Inflammatory macrophage treated with lipopolysaccharide for 1 hour (primary cell): ENCODE measurements at places on chromosomes 6 and 20.
A peak's percentile ranks its signal among the peaks of the same experiment; 100 is the strongest.

- no peak for DNase-seq
Observed at GRCh38 chr6:165837948-165838745, 175.1 kb upstream of the PDE10A start.

GRCh38 chr20:57748601-57749130 is 38.9 kb upstream of the PMEPA1 start:
- DNase-seq = peak; percentile 85

DNA sequence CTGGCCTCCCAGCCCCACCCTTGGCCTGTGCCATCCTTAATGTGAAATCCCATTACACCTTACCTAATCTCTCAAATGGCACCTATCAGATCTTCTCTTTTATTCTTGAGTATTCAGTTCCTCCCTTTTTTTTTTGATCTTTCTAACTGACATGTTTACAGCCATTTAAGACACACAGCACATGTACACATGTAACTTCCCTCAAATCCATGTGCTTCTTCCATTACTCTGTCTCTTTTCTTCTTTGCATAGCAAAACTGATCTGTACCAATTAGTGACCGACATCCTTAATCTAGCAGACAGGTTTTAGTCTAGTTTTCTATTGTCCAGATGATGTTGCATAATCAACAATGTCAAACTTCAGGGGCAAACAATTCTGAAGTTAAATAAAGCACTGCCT is 413.8 kb upstream of the FLRT3 start:
- no peak for DNase-seq

DNA sequence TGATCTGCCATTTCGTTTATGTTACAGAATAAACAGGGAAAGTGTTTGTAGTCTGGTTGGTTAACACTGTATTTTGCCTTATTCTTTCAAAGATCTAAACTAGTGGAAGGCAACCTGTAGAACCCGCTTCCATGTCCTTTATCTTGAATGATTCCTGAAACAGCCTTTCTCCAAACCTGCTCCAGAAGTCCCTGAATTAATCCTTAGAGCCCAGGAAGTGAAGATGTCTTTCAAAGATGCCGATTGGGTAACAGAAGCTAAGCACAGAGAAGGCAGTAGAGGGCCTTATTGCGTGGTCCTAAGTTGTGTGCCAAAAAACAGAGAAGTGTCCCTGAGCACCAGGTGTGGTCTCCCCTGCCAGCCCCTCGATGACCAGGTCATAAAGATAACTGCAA is 19.2 kb upstream of the ZSCAN16 start:
- DNase-seq = no peak

DNA sequence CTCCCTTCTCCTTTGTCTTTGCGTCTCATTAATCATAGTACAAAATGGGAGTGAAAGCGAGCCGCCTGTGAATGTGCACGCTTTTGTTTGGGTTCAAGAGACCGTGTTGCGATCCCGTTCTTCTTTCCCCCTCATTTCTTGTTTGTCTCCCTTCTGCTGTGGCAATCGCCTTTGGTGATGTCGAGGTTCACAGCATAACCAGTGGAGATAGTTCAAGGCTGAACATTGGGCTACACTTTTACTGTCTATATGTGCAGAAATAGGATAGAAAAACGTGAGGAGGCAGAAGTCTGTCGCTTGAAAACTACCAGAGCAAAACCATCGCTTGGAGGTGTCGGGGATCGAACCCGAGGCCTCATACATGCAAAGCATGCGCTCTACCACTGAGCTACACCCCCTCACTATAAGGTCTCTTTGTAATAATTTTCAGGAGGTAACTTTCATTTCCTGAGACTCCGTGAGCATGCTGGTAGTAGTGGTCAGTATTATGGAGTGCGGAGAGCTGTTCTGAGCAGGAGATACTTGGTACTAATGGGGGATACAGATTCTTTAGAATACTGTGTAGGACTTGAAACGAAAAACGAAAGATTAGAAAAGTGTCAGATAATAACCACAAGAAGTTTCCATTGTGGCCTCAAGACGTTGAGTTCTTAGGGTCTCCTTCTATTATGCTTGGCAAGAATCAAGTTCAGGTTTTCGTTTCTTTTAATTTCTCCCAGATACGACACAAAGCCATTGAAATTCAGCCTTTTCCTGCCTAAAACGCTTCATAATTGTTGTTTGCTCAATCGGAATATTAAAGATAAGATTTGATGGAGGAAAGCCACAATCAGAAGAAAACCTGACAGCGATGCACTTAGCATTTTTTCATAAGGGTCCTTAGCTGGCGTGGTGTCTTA is 106.6 kb downstream of the TRIM27 start:
- DNase-seq = no peak

- DNase-seq = no peak
Observed at GRCh38 chr6:30913721-30914075, 340 bp upstream of the VARS2 start.

DNA sequence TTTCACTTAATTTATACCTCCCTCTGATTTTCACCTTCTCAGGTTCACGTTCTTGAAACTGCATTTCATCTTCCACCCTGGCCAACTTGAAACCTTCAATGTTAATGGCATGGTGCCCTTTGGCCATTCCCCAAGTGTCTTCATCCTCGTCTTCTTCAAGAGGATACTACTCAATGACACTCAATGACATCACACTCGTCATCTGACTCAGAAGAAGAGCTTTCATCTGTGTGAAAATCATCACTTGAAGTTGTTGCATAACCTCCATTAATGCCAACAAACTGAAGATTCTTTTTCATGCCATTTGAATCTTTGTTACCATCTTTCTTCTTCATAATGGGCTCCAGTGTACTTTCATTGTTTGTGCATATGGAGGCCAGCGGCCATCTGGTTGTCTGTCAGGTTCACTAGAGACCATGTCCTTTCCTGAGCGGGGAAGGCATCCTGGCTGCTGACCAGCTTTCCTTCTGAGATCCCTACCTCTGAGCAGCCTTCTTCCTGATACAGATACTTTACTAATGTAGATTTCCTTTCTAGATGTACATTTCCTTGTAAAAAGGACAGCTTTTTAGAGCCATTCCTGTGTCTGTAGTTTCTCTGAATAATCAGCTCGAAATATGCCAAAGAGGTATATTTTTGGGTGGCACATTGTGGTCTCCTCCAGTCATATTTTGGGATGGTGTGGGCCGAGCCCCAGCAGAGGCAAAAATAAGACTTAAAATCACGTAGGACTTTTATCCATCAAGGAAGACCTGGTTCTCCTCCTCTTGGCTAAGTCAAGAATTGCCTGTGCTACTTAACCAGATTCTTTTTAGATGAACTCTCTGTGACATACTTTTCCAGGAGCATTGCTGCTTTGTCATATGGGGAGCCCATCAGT is 21.3 kb downstream of the TRMT6 start:
- no peak for DNase-seq

GRCh38 chr6:148440877-148441453 is 98.3 kb downstream of the SASH1 start:
- no peak for DNase-seq

DNA sequence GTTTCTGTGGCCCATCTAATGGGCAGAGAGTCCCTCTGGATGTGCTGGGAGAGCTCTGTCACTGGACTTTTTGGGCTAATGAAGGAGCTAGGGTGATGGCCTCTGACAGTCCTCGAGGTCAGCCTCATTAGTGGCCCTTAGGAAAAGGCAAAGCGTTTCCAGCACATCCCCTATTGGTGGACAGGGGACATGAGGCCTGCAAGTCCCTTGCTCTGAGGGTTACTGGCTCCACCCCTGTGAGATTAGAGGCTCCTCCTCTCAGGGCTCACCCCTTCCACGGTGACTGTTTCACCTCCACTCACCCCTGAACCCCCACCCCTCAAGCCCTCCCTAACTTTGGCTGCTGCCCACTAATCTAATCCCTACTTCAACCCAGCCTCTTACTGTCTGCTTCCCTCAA is 12.8 kb upstream of the FANCE start:
- DNase-seq = no peak

GRCh38 chr6:166488076-166488685 is 98.3 kb downstream of the RAMACL start:
- peak; percentile 77 for DNase-seq

- DNase-seq = no peak
Observed at GRCh38 chr6:133057352-133057751, 183.8 kb upstream of the EYA4 start.

DNA sequence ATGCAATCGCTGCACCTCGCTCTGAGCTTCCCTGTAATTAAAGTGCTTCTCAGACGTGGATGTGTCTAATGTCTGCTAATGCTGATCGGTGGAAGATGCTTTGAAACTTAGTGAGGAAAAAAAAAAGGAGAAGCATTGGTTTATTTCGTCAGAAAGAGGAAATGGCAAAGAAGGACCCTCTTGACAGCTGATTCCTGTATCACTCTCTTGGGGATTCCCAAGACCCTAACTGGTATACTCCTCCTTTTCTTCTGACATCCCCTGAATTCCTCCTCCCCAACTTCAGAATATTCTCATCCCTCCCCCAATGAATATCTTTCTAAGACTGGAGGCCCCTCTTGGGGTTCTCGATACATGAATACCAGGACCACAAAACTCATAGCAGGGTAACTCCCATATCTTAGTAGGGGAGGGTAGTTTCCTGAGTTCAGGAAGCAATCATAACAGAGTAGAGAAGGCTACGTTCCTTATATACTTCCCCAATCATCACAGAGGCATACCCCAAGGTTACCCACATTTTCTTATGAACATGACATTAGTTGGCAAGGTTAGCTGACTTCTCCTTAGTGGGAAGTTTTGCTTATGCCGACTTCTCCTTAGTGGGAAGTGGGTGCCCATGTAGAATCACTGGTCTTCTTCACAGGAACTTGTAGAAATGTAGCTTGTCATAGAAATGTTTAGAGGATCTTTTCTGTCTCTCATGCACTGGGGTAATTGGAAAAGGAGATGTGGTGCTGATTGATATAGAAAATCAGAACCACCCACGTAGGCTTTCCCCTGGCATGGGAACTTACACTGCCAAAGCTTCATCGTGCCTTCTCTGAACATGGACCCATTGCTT is 63.8 kb upstream of the ATXN1 start:
- peak; percentile 67 for DNase-seq

GRCh38 chr6:53361549-53362031 is 12.8 kb upstream of the ELOVL5 start:
- peak; percentile 42 for DNase-seq

DNA sequence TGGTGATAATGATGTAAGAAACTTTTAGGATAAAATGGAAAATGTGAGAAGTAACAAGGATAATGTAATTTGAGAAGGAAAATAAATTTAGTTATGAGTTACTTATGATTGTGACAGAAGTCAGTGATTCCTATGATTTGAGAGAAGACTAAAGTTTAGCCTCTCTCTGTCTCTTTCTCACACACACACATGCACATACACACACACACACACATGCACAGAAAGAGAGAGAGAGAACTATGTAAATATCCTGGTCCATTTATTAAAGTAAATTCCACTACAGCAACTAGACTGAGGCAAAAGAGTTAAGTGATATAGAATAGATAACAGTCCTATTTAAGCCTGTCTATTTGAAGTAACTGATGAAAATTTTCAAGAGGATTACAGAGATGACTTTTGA is 375.2 kb downstream of the CD109 start:
- no peak for DNase-seq

- no peak for DNase-seq
Observed at GRCh38 chr6:162251257-162251656, 476.3 kb downstream of the PRKN start.

DNA sequence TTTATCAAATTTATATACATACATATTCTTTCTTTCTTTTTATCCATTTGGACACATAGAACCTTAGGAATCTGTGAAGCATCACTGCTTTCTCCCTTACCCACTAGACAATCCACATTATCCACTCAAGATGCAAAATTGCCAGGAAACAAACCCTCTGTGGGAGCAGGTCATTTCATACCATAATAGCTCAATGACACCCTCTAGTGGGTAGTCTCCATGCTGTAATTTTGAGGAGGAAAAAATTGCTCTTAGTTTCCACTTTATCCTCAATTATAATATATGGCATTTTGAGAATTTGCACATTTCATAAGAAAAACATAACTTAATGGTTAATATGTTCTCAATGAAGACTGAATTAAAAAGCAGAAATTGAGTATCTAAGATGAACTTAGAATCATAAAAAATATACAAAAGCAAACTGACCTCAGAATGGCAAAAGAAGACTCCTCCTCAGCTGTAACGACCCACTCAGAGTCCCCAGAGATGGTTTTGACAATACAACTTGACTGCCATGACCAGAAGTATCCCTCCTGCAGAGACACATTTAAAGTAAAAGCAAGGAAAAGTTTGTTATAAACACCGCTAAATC is 164.1 kb downstream of the FRK start:
- DNase-seq = no peak

- peak; percentile 10 for DNase-seq
Observed at GRCh38 chr6:1901556-1901955, 291.8 kb downstream of the FOXC1 start.

GRCh38 chr20:56925831-56926170 is 296.7 kb downstream of the TFAP2C start:
- no peak for DNase-seq

DNA sequence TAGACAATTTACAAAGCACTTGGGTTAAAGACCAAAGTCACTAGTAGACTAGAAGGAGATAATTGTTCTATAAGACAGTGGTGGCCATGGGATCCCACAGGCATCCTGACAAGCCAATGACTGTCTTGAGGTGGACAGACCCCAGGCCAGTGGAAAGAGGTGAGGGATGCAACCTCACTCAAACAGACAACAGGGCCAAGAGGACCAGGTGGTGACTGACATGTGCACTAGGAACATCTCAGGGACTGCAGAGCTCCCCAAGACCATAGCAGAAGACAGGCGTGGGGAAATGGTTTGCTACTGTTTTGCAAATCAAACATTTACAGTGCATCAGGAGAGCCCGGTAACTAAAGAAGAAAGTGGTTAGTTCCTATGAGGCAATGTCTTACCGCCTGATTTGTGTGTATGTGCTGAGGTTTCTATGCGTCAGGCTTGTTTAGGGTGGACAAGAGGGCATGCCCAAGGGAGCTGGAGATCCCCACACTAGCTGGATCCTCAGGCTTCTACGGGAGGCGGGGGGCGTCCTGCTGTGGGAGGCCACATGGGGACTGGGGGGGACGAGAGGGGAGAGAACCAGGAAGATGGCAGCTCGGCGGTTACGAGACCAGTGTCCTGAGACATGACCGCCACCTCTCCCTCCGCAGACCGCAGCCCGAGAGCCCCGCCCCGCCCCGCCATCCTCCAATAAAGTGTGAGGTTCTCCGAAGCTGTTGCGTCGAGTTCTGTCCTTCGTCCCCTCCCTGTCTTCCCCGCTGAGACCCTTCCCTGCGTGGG is 623 bp upstream of the MRPS26 start:
- peak; percentile 71 for DNase-seq

DNA sequence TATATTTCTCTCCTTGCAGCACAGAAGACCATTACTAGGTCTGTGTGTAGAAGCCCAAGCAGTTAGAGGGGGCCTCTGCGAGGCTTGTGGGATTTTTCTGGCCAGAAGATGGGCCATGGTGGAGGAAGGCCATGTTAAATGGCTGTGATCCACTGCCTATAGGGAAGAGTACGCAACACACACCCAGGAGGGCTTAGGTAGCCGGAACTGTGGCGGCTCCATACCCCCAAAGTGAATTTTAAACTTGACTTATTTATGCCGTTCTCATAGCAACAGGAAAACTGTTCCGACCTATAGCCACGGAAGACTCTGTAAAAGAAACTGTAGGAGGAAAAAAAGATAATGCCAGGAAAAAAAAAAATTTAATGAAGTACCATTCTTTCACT is 69.5 kb downstream of the SLX4IP start:
- no peak for DNase-seq
